AG10803 (cell line): ENCODE measurements at places on chromosomes 13 and 19.

DNA sequence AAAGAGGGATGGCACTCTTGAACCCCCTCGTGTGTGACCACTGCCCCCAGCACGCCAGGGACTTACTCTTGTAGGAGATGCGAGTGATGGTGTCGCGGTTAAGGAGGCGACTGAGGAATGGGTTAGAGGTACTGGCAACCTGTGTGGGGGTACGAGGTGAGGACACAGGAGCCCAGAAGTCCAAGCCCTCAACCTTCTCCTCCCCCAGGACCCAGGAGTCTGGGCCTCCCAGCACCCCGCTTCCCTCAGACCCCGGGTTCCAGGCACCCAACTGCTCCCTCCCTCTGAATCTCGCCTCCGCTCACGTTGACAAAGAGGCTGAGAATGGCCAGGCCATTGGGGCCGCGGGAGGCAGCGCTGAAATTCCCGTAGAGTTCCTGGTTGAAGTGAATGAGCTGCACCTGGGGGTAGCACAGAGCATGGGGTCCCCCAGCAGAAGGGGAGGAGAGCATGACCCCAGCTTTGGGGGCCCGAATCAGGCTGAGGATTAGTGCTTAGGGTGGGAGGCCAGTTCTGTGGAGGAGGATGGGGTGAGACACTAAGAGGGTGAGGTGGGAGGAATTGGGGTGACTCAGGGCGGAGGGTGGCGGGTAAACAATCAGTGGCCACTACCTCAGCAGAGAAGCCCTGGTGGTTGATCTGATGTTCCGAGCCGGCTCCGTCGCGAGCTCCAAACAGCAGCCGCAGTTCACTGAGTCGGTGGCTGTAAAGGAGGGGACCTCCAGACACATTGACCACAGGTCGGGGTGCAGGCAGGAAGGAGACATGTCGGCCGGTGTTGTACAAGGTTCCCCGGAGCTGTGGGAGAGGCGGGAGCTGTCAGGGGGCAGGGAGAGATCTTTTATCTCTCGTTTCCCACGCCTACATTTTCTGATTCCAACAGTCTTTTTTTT lies 2.5 kb upstream of the DBP start:
- no peak for DNase-seq

- DNase-seq, result no peak
These were observed 1163.9 kb downstream of the DIAPH3 start for GRCh38 chr13:58999851-59000250.

DNA sequence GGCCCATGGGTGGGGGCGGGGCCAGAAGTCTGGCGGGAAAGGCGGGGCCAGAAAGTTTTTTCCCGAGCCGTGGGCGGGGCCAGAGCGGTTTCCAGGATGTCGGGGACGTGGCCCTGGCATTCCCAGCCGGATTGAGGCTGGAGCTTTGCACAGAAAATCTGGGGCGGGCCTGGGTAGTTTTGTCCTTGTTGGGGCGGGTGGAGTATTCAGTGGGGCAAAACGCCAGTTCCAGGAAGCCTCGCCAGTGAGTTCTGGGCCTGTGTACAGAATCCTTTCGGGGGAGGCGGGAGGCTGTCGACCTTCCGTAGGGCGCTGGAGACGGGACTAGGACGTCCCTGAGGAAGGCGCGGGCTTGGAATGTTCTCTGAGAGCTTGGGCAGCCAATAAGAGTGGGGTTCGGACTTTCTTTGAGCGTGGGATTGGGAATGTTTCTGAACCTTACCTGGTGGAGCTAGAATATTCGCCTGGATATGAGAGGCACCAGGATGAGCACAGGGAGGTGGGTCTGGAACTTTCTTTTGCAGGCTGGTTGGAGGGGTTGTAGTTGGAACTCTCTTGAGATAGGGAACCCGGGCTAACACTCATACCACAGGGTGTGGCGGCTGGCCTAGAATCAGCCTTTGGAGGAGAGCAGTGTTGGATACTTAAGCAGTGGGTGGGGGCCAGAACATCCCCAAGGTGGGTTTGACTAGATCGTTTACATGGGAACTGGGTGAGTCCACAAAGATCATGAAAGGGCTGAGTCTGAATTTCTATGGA lies 1.3 kb downstream of the CCDC9 start:
- no peak for DNase-seq

DNA sequence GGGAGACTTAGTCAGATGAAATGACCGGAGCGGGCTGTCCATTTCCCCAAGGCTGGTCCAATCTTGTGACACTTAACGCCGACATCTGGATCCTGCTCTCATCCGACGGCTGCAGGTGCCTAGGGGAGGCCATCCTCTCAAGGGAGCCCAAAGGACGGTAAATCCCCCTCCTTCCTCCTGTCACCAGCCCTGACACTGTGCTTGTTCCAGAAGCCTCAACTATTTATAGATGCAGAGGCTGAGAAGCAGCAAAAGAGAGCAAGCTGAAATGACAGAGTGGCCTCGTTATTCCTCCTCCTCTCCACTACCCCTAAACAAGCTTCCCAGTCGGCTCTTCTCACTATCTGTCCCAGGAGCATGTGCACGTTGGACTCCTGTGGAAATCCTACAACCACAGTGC lies 533.7 kb downstream of the LIG4 start:
- no peak for DNase-seq

DNA sequence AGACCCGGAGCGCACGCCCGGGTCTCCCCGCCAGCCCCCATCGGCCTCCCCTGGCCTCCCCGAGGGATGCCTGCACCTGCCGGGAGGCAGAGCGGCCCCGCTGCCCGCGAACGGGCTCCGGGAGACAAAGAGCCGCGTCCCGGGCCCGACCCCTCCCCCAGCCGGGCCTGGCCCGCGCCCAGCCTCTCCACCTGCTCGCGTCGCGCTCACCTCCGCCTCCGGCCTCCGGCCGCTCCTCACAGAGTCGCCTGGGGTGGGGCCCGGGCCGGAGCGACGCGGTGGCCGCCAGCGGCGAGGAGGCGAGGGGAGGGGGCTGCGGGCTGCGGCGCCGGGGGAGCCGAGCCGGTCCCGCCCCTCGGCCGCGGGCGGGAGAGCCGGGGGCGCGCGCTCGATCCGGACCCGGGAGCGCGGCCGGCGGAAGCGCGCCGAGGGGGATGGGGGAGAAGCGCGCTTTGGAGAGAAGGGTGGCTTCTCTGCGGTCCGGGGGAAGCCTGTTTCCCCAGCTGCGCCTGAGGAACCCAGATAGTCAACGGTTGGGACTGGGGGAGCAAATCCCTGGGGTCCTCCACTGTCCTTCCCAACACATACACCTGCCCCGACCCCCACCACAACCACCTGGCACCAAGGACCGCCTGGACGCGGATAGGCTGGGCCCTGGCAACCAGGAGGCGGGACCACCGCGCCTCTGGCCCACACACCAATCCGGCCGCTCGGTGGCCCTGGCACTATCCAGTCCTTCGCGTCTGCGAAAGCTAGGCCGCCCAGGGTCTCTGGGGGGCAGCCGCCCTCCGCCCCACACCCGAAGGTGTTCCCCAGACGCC lies at the start of gene PRR36:
PRR36 (minus strand) TSS at position 315 of the 821 bp plus-strand sequence. CDS start 701 bp downstream, outside the sequence.
- DNase-seq, result no peak

DNA sequence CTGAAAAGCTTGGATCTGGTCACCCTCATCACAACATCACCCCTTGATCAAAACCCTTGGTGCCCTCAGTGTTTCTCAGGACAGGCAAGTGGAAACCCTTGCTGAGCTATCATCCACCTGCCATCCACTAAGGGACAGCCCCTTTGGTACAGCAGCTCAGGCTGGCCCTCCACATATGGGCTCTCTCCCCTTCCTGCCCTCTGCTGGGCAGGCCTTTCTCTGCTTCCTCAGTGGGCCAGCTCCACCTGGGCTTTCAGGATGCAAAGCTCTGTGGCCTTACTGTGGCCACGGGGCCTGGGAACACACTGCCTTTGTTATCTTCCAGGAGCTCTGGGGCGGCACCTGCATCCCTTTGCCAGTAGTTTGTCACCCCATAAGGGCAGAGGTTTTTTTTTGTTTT lies 4.9 kb downstream of the SUGP1 start:
- DNase-seq, result no peak

DNA sequence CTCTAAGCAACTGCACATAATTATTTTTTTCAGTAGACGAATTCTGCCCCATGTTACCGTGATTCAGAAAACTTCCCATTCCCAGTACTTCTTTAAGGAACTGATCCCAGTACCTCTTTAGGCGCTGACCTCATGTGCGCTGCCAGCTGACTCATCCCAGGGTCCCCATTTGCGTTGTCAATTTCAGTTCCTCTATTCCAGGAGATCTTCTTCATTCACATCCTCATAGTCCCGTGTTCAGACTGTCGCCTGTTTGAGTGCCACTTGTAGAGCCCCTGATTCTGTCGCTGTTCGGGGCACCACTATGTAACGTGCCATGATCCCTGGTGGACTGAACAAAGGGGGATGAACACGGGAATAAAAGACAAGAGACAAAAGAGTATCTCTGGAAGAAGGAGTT lies 16.4 kb downstream of the FPR3 start:
- DNase-seq, result no peak

GRCh38 chr19:16258440-16258903 lies 60.8 kb downstream of the AP1M1 start:
- no peak for DNase-seq

DNA sequence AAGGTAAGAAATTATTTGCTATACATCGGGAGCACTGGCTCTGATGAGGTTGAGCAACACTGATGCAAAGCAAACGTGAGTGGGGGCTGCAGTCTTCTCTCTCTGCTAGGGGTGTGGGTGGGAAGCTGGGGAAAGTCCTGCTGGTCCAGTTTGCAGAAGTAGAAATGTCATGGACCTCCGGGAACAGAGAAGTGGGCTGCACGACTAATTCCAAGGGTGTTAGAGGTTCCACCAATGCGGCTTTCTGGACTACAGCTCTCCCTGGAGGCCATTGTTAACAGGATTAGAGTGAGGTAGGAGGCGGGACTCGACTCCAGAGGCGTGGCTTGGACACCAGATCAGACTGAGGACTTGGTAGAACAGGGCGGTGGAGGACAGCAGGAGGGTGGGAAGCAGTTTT lies 5.7 kb upstream of the FBXO27 start:
- DNase-seq, result peak; percentile 27

GRCh38 chr19:17966550-17967256 lies at the start of gene KCNN1:
KCNN1 (plus strand) TSS chr19:17967107; CDS start chr19:17973889, 6,782 bp downstream.
- no peak for DNase-seq

DNA sequence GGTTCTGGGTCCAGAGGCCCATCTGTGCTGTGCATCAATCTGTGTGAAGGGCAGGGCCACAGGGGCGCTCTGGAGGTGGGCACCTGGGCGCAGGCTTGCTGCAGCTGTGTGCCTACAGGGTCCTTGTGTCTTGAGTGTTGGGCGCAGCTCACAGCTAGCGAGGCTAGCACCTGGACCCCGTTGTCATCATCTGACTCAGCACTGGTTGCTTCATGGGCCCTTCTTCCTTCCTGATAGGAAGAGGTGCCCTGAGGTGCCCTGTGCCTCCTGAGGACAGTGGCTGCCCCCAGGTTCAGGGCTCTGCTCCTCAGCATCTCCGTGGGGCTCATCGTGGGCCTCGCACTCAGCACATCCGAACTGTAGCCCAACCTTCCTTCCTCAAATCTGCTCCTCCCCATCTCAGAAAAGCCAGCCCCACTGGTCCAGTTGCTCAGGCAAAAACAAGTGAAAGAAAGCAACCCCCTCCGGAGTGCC lies 54.8 kb downstream of the GATAD2A start:
- no peak for DNase-seq

DNA sequence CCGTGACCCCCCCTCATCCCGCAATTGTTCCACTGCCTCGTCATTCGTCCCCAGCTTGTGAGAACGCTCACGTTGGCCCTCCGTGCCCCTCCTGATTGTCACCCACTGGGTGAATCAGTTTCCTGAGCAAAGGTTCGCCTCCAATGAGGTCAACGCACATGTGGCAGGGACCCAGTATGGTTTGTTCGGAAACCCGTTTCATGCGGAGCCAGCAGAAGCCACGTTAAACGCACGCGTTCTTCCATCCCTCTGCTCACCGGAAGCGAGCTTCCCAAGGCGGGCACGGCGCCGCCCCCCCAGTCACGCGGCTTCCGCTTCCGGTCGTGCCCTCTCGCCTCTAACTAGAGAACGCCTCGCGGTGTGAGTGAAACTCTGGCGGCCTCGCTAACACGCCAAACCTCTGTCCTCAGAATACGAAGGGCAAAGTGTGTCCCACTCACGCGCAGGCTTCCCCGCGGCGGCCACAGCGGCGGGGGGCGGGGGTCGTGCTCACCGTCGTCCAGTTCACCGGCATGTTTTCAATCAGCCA lies 18.0 kb upstream of the CFAP97D2 start:
- no peak for DNase-seq

GRCh38 chr19:58007285-58007684 lies 4.7 kb upstream of the ZNF606 start:
- DNase-seq, result no peak

- DNase-seq, result no peak
These were observed 41.9 kb downstream of the GPC6 start for GRCh38 chr13:93268327-93269028.

- peak; percentile 30 for DNase-seq
These were observed 8.7 kb upstream of the SMG9 start for GRCh38 chr19:43763473-43763939.

- DNase-seq, result no peak
These were observed 3.1 kb downstream of the ADGRE1 start for GRCh38 chr19:6890401-6890913.

- DNase-seq, result no peak
These were observed 12.8 kb downstream of the CASP14 start for GRCh38 chr19:15062036-15062435.
